ENCODE measurements at places on chromosomes 12 and 14.

- DNase-seq: no peak
These were observed 32.0 kb downstream of the EAPP start for GRCh38 chr14:34507459-34507858.

- DNase-seq: no peak
These were observed 119.9 kb upstream of the NCOR2 start for GRCh38 chr12:124687174-124687902.

- DNase-seq: no peak
These were observed 2.1 kb downstream of the ATP2B1 start for GRCh38 chr12:89706551-89706950.

- DNase-seq: no peak
These were observed 5.0 kb upstream of the NUBPL start for GRCh38 chr14:31556191-31556590.

- peak; percentile 65 for DNase-seq
These were observed 4.2 kb upstream of the KLC1 start for GRCh38 chr14:103624860-103625259.

DNA sequence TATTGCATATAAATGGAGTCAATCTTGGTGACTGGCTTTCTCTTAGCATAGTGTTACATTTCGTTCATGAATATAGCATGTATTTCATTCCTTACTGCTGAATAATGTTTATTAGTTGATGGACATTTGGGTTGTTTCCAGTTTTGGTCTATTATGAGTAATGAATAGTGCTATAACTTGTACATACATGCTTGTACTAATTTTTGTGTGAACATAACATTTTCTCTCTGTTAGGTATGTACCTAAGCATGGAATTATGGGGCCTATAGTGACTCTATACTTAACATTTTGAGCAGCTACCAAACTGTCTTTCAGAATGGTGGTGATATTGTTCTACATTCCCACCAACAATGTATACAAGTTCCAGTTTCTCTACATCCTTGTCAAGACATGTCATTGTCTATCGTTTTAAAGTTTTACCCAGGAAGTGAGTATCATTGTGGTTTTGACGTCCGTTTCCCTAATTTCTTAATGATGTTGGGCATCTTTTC is 23.1 kb downstream of the ATP2A2 start:
- no peak for DNase-seq

GRCh38 chr14:101887219-101887618 is 77.2 kb upstream of the DYNC1H1 start:
- DNase-seq: no peak

DNA sequence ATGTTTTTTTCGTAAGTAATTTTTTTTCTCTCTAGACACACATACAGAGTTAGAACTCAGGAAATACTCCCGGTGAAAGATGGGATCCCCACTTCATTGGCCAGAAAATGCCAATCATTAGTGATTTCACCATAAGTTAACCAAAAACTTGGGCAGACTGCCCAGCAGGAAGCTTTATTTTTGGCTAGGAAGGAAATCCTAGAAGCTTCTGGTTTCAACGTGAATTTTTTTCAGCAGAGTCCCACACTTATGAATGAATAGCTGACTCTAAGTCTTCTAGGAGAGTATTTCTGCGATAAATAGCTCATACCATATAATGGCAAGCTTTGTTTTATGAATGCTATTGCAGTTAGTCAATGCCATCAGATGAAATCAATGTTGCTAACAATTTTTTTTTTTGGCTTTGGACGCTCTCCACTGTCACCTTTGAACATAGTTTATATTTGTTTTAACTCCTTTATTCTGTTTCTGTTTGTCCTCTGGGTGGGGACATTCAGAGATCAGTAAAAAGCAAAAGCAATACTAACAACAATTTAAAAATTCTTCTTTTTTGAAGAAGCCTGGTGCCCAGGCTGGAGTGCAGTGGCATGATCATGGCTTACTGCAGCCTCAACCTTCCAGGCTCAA is 9.5 kb downstream of the PPP1CC start:
- DNase-seq: no peak

DNA sequence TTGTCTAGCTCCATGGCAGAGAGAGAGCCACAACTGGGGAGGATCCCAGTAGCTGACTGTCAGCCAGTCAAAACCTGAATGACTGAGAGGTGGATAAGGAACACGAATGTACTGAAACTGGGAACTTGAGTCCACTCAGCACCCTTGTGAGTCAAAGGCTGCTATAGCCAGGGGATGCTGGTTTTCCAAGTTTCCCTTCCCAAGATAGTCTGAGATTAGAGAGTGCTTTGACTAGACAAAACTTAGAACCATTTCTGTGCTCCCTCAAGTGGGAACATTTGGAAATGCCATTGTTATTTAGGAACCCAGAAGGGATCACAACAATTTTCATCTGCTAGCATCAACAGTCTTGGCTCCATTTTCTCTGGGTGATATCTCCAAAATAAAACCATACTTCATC is 4.0 kb downstream of the PRKAG1 start:
- DNase-seq: no peak

DNA sequence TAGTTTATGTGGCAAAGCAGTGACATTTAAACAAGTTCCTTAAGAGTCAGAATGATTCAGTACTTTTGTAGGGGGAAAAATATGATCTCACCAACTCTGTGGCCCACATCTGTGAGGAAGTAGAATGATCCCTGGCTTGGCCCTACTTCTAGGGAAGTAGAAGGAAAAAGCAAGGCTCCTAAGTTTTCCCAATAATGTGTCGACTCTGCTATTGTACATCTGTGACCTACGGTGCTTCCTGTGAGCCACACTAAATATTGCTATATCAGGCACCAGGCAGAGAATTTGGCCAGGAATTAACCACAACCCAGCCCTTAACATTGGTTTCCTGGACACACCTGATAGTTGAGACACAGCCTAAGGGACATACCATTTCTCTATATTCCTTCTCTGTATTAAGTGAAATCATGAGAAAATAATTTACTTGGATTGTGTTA is 9.3 kb upstream of the NID2 start:
- DNase-seq: no peak

DNA sequence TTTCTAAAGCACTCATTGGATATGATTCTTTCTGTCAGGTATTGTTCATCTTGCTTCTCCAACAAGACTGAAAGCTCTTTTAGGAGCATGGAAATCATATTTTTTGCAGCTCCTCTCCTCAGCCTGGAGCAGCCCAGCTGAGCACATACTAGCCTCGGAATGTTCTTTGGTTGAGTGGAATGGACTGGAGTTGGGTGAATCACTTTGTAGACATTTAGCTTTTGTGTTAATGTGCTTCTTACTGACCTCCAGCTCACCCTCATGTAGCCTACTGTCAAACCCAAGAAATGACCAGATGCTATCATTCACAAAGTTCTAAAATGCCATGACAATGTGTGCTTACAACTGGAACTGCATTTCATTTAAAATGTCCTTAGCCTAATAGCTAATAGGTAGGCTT is 161.1 kb downstream of the NUAK1 start:
- DNase-seq: no peak

DNA sequence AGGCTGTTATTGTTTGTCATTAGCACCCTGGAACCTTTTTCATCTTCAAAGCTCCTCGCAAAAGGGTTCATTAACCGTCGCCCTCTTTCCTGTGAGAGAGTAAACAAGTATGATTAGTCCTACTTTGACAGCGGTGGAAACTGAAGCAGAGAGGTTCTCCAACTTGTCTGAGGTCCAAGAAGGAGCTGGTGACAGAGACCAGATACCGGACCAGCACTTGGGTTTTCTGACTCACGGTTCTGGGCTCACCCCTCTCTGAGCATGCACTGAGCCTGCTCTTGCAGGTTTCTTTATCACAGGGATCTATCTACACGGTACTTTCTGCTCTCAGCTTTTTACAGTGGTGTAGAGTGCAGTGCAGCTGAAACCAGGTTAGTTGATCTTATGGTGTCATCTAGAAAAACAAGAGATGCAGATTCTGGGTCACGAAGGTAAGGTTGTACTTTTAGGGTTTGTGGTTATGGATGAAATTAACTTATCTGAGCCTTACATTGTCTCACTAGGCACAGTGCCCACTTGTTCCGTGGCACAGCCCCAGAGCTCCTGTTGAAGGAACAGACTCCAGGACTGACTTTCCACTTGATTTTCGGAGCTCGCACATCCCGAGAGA is 62.1 kb downstream of the PPP2R5C start:
- no peak for DNase-seq

- no peak for DNase-seq
These were observed 282.9 kb downstream of the DUSP6 start for GRCh38 chr12:89069431-89069830.

DNA sequence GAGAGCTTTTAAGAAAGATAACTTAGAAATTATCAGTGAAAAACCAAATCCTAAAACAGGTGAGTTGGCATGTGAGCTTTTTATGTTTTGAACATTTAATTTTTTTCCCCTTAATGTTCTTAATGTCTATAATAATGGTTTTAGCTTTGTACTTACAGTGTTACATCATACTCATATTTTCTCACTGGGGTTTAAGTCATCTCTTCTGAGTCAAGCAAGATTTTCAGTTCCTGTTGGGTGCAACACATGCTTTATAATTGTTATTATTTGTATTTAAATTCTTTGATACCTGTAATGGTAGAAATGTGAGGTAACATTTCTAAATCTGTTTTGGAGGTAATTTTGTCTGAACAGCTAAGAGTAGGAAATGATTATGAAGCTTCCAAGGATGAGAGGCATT is 113.0 kb downstream of the PLEKHA5 start:
- no peak for DNase-seq

DNA sequence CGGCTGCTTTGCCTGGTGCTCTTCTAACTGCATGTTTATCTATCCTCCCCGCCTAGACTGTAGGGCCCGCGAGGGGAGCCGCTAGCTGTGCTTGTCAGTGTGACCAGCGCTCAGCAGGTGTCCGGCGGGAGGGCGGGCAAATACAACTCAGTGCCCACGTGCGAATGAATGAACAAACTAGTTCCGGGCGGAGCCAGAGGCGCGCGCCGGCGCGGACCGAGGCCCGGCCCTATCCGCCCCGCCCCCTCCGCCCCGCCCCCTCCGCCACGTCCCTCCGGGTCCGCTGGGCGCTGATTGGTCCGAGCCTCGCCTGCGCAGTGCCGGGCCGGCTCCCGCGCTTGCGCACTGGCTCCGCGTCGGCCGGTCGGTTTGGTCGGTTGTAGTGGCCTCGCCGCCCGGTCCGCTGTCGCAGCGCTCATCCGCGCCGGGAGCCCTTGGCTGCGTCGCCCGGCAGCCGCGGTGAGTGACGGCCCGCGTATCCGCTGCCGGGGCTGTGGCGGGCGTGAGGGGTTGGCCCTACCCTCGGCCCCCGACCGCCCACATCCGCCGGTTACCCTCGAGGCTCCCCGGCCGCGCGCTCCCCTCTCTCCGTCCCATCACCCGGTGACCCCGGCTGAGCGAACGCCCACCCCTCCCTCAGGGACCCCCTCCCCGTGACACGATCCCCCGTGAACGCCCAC is 60.0 kb downstream of the DDX51 start:
- peak; percentile 98 for DNase-seq

- DNase-seq: peak; percentile 86
These were observed 1482.5 kb upstream of the TMEM132C start for GRCh38 chr12:126784328-126784921.

- DNase-seq: no peak
These were observed 180.9 kb upstream of the PDE3A start for GRCh38 chr12:20187456-20187855.

DNA sequence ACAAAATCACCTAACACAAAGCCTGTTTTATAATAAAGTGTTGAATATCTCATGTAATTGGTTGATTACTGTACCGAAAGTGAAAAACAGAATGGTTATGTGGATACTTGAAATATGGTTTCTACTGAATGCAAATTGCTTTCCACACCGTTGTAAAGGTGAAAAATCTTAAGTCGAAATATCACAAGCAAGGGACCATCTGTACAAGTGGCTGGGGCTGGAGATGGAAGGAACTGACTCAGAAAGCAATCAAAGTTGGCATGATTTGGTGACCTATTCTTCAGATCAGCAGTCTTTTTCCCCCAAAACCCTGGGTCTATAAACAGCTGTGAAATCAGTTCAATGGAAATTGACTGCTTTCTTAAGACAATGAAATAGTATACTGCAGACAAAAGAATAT is 3.6 kb downstream of the CBX5 start:
- no peak for DNase-seq

GRCh38 chr14:36738269-36738668 is 76.6 kb downstream of the PAX9 start:
- DNase-seq: no peak

DNA sequence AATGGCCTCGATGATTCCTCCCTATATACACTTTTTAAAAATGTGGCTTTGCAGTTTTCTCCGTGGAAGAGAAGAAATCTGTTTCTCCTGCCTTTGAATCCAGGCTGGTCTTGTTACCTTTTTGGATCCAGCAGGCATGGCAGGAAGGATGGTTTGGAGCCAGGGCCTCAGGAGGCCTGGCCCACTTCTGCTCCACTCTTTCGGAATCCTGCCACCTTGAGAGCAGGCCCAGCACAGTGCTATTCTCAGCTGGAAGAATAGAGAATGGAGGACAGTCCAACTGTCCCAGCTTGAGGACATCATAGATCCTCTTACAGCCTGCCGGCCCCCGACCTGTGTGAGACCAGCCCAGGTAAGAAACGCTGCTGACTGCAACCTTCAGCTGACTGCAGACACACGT is 421.5 kb downstream of the FUT8 start:
- DNase-seq: no peak

DNA sequence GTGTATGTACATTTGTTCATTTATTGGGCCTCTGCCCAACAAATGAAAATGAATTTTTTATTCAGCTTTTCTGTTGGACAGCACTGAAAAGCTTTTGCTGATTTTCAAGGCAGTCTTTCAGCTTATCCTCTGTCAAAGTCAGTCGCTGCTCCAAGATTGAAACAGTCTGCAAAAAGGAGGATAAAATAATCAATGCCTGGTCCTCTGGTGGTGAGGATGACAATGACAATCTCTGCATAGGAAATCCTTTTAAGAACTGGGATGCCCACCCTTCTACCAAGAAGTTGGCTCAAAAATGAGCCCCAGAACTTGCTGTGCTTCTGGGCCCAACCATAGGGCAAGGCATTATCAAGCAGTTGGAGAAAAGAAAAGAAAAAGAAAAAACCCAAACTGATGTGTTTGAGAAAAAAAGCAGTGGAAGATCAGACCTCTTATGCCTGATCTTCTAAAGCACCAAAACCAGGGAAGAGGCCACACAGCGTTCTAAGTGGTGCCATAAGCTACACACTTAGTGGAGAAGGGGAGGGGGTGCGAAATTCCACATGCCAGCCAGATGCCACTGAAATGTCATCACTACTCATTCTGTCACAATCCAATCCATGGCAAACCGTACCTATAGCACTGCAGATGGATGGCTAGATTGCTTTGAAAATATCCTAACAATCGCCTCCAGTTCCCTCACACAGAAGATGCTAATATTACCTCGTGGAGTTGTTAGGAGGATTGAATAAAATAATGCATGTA is 69.0 kb upstream of the DUSP6 start:
- no peak for DNase-seq

GRCh38 chr12:59119676-59120075 is 199.4 kb upstream of the LRIG3 start:
- no peak for DNase-seq

DNA sequence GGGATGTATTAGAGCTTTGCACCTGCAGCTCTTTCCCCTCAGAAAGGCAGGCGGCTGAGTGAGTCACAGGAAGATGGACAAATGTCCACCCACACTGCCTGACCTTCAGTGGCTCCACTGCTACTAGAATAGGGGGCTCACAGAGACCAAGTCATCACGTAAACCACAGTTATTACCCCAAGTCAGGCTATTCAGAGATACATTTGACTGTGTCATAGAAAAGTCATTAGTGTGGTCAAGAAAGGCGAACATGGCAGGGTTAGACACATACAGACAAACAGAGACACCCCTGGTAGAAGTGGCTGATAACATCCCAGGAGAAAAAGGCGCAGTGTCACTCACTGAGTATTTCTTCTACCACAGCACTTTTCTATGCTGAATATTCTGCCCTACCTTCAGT is 36.0 kb downstream of the GCH1 start:
- DNase-seq: no peak

Data from H9 (cell line).